ENCODE measurements at places on chromosomes 4 and X.
A peak's percentile ranks its signal among the peaks of the same experiment; 100 is the strongest.

DNA sequence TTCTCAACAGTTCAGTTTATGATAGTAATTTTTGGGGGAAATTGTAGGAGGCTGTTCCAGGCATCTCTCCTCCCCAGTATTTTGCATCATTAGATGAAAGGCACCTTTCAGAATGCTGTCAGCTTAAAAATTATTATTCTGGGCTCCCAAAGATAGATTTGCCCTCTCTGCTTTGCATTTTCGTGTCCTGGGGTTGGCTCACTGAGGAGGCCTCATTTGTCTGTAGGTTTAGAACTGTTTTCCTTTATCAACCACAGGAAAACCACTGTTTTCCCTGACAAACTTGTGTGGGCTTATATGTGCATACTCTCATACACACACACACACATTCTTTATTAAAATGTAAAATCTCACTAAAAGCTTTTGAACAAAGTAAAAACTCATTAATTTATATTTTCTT is 197.2 kb upstream of the VCX3A start:
- no peak for DNase-seq

DNA sequence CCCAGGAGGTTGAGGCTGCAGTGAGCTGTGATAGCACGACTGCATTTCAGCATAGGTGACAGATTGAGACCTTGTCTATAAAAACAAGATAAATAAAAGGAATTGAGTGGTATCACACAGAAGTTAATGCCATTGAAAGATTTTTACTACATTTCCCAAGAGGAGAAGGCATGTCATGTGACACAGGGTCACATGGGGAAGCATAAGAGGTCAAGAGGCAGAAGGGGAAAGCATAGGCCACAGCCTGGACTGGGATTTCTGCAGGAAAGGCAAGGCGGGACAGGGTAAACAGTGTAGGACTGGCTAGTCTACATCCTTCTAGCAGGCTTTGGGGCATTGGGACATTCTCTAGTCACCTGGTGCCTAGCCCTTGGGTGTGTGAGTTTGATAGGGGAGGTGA is 88.6 kb downstream of the PDGFRA start:
- no peak for DNase-seq

DNA sequence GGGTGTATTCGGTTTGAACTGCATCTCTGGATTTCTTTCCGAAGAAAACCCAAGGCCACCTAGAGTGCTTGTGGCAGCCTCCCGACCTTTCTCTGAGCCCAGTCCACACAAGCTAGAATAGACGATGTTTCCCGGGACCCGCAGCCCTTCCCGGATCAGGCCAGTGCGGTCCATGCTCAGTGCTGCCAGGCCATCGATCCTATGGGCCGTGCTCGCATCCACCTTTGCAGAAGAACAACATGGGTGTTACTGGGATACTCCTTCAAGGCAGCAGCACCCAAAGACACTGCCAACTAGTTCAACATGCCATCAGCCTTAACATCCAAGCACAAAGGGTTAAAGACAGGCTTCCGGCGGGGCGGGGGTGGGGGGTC is 22.8 kb downstream of the BCOR start:
- DNase-seq: no peak

DNA sequence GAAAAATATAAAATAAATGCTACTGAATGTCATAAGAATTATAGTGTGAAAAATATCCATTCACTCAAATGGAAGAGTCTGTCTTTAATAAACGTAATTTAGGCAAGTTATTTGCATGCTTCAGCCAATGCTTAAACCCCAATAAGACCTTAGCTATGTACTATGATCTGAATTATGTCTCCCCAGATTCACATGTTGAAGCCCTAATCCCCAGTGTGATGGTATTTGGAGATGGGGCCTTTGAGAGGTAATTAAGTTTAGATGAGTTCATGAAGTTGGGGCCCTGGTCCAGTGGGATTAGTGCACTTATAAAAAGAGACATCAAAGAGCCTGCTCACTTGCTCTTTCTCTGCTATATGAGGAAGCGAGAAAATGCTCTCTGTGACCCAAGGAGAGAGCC is 28.7 kb downstream of the SLC39A8 start:
- no peak for DNase-seq

DNA sequence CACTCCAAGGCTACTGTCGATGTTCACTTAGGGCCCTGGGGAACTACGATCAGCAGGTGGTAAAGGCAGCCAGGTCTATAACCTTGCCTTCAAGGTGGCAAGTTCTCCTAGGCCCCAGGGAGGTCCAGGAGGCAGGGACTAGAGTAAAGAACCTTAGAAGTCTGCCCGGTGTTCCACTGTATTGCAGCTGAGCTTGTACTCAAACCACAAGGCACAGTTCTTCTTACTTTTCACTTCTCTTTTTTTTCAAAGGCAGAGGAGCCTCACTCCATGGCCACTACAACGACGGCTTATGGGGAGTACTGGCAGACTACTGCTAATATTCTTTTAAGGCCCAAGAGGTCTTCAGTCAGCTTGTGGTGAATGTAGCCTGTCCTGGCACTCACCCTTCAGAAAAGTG is 78.8 kb upstream of the GPR174 start:
- no peak for DNase-seq

DNA sequence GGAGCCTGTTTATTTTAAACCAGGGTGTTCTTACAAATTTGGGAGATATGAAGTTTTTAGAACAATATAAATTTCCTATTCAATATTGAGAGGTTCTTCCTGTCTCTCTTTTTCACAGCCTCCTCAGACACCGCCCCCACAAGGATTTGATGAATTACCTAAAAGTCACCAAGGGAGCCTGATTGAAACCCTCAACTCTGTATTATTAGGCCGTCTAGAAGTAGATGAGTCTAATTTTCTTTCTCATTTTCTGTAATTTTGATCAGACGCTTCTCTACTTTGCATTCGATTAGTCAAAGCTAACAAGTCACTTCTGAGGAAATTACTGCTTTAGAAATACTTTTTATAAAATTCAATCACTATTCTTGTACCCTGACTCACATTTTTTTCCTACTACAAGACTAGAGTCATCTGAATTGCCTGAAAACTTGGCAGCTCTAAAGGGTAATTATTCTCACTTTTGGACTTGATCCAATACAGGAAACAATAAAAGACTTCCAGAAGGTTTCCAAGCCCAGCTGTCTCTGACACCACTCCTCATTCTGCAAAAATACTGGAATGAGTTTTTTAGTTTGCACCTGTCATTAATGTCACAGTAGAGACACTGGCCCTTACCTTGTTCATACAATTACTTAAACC is 111.2 kb downstream of the ELOVL6 start:
- DNase-seq: peak; percentile 6

DNA sequence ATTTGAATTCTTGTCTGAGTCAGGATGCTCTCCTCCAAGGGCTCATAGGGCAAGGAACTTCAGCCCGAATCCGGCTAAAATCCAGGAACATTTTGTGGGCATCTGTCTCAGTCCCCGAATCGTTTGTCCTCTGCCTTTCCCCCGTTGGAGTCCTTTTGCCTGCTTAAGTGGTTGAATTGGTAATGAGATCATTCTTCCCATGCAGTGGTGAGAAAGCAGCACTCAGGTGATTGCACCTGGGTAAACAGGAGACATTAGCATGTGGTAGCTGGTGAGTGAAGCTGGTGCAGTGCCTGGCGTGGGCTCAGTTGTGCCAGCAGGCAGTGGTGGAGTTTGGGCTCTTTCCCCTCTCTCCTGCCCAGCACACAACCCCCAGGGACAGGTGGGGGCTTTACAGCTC is 61.9 kb upstream of the MTM1 start:
- DNase-seq: no peak

- peak; percentile 29 for DNase-seq
Observed at GRCh38 chr4:137819964-137820383, 287.7 kb upstream of the PCDH18 start.

DNA sequence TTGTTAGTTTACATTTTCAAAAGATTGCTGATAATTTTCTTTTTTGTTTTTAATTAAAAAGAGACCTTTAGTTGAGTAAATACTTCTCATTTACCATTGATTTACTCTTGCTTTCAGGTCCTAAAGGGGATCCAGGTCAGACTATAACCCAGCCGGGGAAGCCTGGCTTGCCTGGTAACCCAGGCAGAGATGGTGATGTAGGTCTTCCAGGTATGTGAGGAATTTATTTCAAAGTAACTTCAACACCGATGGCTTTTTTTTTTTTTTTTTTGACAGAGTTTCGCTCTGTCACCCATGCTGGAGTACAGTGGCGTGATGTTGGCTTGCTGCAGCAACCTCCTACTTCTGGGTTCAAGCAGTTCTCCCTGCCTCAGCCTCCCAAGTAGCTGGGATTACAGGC is 135.1 kb downstream of the IRS4 start:
- DNase-seq: no peak

- DNase-seq: no peak
Observed at GRCh38 chr4:39021631-39022030, 10.6 kb downstream of the TMEM156 start.

GRCh38 chr4:170949084-170949483 is 859.3 kb upstream of the AADAT start:
- DNase-seq: no peak

- peak; percentile 61 for DNase-seq
Observed at GRCh38 chr4:153204247-153204671, at the start of gene TRIM2. Gene TRIM2, plus strand, starts transcription at chr4:153204443. Its CDS starts 88 bp downstream, at chr4:153204531.

DNA sequence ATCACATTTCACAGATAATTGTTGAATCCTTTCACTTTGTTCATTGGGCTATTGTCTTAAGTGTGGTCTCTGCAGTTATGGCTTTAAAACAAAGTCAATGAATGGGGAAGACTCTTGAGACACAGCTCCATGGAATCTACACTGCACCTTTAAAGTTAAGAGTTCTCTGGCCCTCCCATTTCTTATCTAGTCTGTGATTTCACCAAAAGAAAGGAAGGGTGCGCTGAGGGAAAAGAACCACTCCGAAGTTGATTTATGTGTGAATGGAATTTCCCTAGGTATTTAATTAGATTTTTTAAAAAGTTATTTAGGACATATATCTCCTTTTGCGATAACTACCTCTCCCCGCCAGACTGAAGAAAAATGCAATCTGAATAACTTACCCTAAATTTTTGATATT is 2.5 kb downstream of the SEPTIN11 start:
- no peak for DNase-seq

- DNase-seq: no peak
Observed at GRCh38 chr4:174224550-174224949, 58.9 kb downstream of the FBXO8 start.

GRCh38 chr4:7041801-7042502 is 1.2 kb upstream of the TADA2B start:
- no peak for DNase-seq

- DNase-seq: no peak
Observed at GRCh38 chr4:88756149-88756548, 58.5 kb upstream of the NAP1L5 start.
